ENCODE measurements at places on chromosomes 2 and 18. TPM values are rescaled to one million over a fixed set of nuclear protein-coding genes. Genes with fewer than 3 reads are reported as not detected.

The PIK3C3 gene
- total RNA-seq, result 40.3 TPM

The AGXT gene
- not detected for total RNA-seq

The CTDSP1 gene
- total RNA-seq, result 66.5 TPM

The POU3F3 gene
- not detected for total RNA-seq

The ATP5F1A gene
- total RNA-seq, result 486 TPM

The SPHKAP gene
- not detected for total RNA-seq

The ANKRD36C gene
- 9.8 TPM for total RNA-seq

The LMAN1 gene
- total RNA-seq, result 101 TPM

The NT5DC4 gene
- not detected for total RNA-seq
